ENCODE measurements at places on chromosomes 13 and 19.

DNA sequence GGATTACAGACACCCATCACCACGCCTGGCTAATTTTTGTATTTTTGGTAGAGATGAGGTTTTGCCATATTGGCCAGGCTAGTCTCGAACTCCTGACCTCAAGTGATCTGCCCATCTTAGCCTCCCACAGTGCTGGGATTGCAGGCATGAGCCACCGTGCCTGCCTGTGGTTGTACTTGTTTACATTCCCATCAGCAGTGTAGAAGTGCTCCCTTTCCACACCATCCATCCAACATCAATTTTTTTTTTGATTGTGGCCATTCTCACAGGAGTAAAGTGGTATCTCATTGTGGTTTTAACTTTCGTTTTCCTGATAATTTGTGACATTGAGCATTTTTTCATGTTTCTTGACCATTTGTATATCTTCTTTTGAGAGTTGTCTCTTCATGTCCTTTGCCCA lies 1019.4 kb upstream of the SLC10A2 start:
- H3K27me3 ChIP-seq, result no peaks in the 10 kb centered on the region
- H3K4me3 ChIP-seq, result no peak overlapping the region
- no peaks in the 10 kb centered on the region for H3K4me1 ChIP-seq
- H3K27ac ChIP-seq, result no peak overlapping the region

DNA sequence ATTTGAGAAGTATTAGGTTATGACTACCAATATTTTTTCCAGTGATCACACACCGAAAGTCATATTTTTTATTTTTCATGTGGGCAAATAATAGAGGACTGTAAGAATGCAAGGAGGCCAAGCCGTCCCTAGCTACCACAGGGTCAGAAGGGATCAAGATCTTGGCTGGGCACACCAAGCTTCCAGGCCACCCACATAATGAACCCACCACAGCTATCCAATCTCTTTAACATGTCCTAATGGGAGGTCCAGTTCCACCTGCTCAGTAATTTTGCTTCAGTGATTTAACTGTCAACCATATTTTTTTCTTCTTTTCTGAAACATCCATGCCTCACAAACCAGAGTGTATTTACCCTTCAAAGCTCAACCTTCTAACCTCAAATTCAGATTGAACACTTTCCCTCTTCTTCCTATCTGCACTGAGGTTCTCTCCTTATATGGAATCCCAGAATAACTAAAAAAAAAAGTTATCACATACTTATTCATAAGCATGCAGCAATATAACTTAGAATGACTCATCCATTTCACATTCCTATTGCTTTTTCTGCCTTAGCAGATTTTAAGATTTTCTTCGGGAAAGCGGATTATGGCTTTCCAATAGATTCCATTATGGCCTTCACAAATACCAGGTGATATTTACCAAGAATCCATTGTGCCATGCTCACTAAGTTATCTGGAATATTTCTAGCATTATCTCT lies 12.2 kb downstream of the ARGLU1 start:
- H3K4me1 ChIP-seq, result peaks cover 3% of the 10 kb centered on the region
- H3K27me3 ChIP-seq, result no peaks in the 10 kb centered on the region
- no peak overlapping the region for H3K27ac ChIP-seq
- DNase-seq, result no peak
- peaks cover 98% of the 10 kb centered on the region for H3K36me3 ChIP-seq

DNA sequence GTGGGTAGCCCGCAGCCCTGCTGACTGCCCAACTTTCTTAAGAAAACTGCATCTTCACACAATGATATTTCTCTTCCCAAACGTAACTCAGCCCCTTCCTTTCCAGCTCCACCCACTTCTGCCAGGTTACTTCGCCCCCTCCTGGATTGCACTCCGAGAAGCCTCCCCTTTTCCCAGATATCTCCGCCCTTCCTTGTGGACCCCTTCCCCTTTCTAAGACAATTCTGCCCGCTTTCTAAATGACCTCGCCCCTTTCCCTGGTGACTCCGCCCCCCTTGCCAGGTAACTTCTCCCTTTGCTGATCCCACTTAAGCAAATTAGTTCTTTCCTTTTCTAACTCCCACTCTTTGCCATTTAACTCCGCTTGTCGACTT lies 2.6 kb downstream of the VSIG10L start:
- H3K4me3 ChIP-seq, result peak overlapping the region; percentile 30
- H3K36me3 ChIP-seq, result no peaks in the 10 kb centered on the region
- no peak overlapping the region for H3K27ac ChIP-seq
- no peak for DNase-seq
- H3K4me1 ChIP-seq, result peaks cover 13% of the 10 kb centered on the region
- H3K27me3 ChIP-seq, result no peaks in the 10 kb centered on the region

DNA sequence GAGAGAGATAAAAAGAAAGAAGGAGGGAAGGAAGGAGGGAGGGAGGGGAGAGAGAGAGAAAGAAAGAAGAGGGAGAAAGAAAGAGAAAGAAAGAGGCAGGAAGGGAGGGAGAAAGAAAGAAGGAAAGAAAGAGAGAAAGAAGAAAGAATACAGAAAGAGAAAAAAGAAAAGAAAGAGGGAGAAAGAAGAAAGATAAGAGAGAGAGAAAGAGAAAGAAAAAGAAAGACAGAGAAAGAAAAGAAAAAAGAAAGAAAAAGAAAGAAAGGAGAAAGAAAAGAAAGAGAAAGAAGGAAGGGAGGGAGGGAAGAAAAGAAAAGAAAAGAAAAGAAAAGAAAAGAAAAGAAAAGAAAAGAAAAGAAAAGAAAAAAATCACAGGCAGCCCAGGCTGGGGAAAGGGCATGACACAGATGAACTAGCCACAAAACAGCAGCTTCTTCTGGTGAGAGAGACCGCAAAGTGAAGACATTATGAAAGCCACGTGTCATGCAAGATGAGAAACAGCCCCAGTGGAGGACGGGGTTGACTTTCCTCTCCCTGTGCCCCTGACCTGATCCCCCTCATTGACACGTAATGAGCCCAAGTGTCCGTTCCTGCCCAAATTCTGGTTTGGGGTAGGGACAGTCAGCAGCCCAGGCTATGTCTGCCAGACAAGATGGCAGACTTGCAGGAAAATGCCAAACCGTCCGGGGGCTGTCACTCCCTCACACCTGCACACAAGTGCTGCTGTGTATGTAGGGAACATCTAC lies 102.1 kb downstream of the INSR start:
- H3K4me1 ChIP-seq, result peaks cover 25% of the 10 kb centered on the region
- no peaks in the 10 kb centered on the region for H3K27me3 ChIP-seq
- no peaks in the 10 kb centered on the region for H3K36me3 ChIP-seq

DNA sequence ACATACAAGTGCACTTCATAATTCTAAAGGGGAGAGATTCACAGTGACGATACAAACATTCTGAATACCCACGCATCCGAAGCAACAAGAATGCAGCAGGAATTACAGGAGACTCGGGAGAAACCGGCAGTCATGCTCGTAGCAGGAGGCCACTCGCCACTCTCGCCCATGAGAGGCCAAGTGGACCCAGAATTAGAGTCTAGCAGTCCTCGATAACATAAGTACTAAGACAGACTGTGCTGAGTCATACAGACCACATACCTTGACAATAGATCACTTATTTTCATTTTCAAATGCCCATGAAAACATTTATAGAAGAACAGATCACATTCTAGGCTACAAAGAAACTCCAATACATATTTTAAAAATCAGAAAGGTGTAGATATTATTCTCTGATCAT lies 299.1 kb upstream of the TSHZ3 start:
- no peaks in the 10 kb centered on the region for H3K27me3 ChIP-seq
- H3K27ac ChIP-seq, result no peak overlapping the region
- H3K4me3 ChIP-seq, result no peak overlapping the region
- no peaks in the 10 kb centered on the region for H3K36me3 ChIP-seq
- no peaks in the 10 kb centered on the region for H3K4me1 ChIP-seq

DNA sequence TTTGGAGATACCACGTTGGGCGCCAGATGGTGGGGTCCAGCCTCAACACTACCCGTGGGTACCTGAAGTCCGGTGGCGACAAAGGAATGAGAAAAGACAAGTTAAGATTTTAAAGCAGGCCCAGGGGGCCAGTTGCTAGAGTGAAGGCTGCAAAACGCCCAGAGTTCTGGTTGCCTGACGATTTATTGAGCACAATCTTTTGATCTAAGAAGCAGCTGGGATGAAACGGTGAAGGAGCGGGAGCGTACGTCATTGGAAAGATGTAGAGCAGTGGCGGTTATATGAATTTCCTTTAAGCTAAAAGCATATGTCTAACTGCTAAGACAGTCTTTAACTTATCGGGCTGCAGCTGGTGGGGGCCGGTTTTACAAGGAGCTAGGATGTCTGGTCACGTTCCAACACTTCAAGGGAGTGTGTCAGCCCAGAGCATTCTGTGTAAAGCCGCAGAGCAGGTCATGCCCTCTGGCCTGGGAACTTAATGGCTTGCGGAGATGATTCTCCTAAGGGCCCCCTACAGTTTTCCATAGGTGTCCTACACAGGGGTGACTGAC lies 28.9 kb upstream of the EVI5L start:
- H3K27me3 ChIP-seq, result no peaks in the 10 kb centered on the region
- no peak overlapping the region for H3K27ac ChIP-seq
- no peaks in the 10 kb centered on the region for H3K36me3 ChIP-seq
- H3K4me3 ChIP-seq, result no peak overlapping the region
- no peaks in the 10 kb centered on the region for H3K4me1 ChIP-seq
- no peak for DNase-seq

DNA sequence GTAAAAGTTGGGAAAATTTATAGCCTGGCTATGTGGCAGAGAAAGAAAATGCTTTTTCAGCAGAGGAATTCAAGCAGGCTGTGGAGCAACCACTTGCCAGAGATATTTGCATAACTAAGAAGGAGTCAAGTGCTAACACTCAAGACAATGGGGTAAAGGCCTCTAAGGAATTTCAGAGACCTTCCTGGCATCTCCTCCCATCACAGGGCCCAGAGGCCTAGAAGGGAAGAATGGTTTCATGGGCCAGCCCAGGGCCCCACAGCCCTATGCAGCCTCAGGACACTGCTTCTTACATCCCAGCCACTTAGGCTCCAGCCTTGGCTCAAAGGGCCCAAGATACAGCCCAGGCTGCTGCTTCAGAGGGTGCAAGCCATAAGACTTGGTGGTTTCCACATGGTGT lies 14.3 kb downstream of the SLC15A1 start:
- no peaks in the 10 kb centered on the region for H3K4me1 ChIP-seq
- H3K4me3 ChIP-seq, result no peak overlapping the region
- no peak overlapping the region for H3K27ac ChIP-seq

- H3K36me3 ChIP-seq, result peaks cover 92% of the 10 kb centered on the region
- no peak for DNase-seq
- H3K27ac ChIP-seq, result no peak overlapping the region
- no peak overlapping the region for H3K4me3 ChIP-seq
- no peaks in the 10 kb centered on the region for H3K4me1 ChIP-seq
These were observed 117.7 kb downstream of the STK24 start for GRCh38 chr13:98459171-98459681.

- peaks cover 6% of the 10 kb centered on the region for H3K27me3 ChIP-seq
- H3K4me1 ChIP-seq, result no peaks in the 10 kb centered on the region
These were observed 101.5 kb downstream of the ZAR1L start for GRCh38 chr13:32213626-32214025.

DNA sequence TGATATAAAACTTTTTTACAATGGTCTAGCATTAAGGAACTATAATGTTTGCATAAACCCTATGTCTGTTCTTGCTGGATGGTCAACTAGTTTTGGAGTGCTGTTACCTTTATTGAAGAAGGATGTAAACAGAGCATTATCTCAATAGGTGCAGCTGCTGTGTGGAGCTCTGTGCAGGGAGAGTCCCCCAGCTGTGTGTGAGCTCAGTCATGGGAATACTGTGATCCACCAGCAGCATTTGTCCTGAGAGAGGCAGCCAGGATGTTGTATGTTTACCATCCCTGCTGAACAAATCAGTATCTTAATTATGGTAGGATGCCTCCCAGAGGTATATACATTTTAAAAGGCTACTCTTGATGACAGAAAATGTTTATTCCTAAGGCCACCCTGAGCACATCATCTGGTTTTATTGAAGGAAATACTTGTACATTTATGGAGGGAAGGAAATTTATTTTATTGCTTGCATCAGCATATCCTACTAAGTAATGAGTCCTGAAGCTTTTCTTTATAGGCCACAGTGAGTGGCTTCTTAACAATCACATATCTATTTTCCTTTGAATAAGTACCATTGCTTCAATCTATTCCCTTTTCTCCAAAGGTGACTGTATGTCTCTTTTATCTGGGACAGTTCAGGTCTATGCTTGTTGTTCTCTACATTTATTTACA lies 11.7 kb downstream of the RAP2A start:
- H3K4me1 ChIP-seq, result no peaks in the 10 kb centered on the region
- no peak overlapping the region for H3K4me3 ChIP-seq
- H3K27ac ChIP-seq, result no peak overlapping the region

GRCh38 chr13:59706101-59706976 lies 457.4 kb downstream of the DIAPH3 start:
- H3K36me3 ChIP-seq, result no peaks in the 10 kb centered on the region
- no peaks in the 10 kb centered on the region for H3K4me1 ChIP-seq
- H3K27ac ChIP-seq, result no peak overlapping the region
- no peaks in the 10 kb centered on the region for H3K27me3 ChIP-seq

GRCh38 chr13:74325106-74325505 lies 190.9 kb upstream of the KLF12 start:
- DNase-seq, result no peak
- H3K27me3 ChIP-seq, result no peaks in the 10 kb centered on the region
- no peaks in the 10 kb centered on the region for H3K36me3 ChIP-seq
- no peak overlapping the region for H3K4me3 ChIP-seq

DNA sequence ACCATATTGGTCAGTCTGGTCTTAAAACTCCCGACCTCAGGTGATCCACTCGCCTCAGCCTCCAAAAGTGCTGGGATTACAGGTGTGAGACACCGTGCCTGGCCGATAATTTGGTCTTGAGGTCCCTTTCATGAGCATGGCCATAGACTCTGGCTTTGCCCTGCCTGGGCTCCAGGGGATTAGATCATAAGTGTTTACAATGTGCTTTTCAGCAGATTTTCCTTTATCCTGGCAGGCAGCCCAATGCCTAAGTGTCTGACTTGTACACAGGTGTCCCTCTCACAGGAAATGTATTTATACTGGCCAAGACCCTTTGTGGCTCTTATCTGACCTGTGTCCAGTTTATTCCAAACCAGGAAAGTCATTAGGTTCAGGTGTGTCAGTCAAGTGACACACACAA lies 15.9 kb downstream of the BCAM start:
- H3K27ac ChIP-seq, result no peak overlapping the region
- DNase-seq, result no peak
- H3K4me3 ChIP-seq, result no peak overlapping the region
- no peaks in the 10 kb centered on the region for H3K27me3 ChIP-seq

DNA sequence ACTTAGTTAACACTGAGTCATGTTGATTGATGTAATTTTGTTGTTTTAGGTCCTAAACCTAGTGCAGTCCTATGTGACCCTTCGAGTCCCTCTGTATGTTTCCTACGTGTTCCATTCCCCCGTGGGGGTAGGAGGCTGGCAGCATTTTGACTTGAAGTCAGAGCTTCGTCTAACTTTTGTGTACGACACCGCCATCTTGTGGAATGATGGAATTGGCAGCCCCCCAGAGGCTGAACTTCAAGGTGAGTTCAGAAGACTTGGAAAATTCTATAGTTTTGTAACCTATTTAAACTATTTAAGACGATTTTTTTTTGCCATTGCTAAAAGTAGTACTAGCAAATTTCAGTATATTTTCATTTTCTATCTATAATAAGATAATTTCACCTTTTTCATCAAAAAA lies 117.9 kb downstream of the STOML3 start:
- no peaks in the 10 kb centered on the region for H3K36me3 ChIP-seq
- no peaks in the 10 kb centered on the region for H3K4me1 ChIP-seq
- no peak overlapping the region for H3K27ac ChIP-seq
- peak; percentile 18 for DNase-seq

Data from DND-41 (cell line).